ENCODE measurements at places on chromosomes 3 and 15. TPM values are rescaled to one million over a fixed set of nuclear protein-coding genes. Genes with fewer than 3 reads are reported as not detected.
A peak's percentile ranks its signal among the peaks of the same experiment; 100 is the strongest.

GRCh38 chr3:41673650-41674049 lies 288.3 kb downstream of the ULK4 start:
- DNase-seq = no peak

- no peak for DNase-seq
Observed at GRCh38 chr15:74954515-74954914, 2.1 kb downstream of the RPP25 start.

DNA sequence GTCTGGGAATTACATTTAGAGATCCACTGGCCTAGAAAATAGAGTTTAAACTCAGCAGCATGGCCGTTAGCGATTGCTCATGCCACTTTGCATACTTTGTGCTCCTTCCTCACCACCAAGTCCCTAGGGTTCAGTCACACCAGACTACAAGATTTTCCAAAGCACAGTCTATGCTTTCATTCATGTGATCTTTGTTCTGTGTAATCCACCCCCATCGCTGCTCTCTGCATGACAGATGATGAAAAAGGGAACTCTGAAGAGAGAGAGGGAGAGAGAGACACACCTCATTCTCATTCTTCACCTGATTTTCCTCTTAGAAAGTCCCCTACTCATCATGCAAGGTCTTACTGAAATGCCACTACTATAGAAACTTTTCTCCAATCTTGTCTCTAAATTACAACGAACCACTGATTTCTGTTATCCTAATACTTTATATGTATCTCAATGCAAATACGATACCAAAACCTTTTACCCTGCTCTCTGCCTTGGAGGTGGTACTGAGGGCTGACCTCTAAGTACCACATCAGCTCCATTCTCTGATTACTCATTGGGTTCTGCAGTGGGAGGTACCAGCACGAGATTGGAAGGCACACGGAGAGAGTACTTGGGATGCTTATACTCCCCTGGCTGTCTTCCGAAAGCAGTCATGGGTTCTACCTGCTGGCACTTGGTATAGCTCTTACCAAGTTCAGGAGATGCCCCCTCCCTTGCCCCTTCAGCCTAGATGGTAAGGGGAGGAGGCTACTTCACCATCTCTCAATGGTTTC lies 1.1 kb upstream of the PARP15 start:
- DNase-seq = no peak

GRCh38 chr3:194750491-194750828 lies 64.8 kb downstream of the FAM43A start:
- no peak for DNase-seq

NCKIPSD gene
- total RNA-seq = 32.4 TPM

GOLGA8K gene
- total RNA-seq = 3.5 TPM

- DNase-seq = peak; percentile 62
Observed at GRCh38 chr3:32934150-32934742, 17.2 kb upstream of the CCR4 start.
